GM19239 (cell line): ENCODE measurements at places on chromosomes 1 and 21.

GRCh38 chr1:59139396-59139795 lies 157.5 kb upstream of the FGGY start:
- no peak for DNase-seq

DNA sequence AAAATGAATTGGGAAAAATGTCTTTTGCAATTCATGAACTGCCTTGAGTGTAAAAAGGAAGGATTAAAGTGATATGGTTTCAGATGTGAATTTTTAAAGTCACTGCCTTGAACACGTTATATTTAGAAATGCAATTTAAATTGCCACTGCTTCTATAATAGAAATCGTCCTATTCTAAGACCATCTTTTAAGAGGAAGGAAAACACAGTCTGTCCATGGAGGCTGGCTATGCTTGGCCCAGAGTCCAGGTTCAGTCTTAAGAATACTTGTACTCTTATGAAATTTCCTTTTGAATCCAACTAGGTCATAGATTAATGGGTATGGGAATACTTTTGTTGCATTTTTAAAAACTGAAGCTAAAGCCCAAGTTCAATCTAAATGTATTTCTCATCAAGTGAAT lies 86.0 kb downstream of the PCNX2 start:
- DNase-seq = no peak

- no peak for DNase-seq
These were observed 269.5 kb upstream of the NCAM2 start for GRCh38 chr21:20728691-20729090.

- DNase-seq = no peak
These were observed 3.9 kb upstream of the KCNA2 start for GRCh38 chr1:110610084-110610483.

GRCh38 chr1:205319081-205320018 lies 2.2 kb downstream of the NUAK2 start:
- DNase-seq = no peak

DNA sequence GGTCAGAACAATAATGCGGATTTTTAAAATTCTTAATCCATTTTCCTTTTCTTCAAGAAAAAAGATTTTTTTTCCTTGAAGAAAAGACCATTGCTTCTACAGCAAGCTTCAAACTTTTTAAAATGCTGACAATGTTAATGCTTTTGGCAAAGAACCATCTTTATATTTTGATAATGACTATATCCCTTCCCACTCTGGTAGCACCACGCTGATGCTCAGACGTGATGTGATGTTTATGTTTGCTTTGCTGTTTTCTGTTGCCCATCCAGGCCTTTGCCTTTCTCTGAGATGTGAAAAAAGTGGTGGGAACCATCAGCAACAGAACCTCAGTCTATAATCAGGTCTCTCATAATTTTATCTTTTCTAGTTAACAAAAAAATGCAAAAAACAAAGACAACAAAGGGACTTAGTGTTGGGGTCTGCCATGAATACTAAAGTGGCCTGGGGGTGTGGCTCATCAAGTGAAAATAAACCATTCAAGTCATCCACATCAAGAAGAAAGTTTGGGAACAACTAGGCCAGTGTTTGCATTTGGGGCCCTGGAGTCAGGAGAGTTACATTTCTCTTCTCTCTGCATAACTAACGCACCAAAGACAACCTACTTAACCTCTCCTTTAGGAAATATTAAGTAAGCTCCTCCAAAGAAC lies 244.6 kb upstream of the DMRTA2 start:
- DNase-seq = no peak

DNA sequence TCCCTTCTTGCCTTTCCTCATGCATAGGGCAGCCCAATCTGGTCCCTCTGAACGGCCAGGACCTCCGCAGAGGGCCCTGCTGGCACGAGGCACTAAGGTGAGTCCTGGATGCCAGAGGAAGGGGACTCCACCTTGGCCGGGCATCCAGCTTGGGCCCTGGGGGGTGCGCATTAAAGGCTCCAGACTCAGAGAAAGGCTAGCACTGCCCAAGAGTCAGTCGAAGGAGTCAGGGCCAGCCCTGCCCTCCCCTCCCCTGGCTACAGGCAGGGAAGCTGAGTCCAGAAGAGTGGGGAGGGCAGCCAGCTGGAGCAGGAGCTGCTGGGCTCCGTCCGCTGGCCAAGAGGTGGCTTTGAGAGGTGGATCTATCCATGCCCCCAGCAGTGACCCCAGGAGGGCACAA lies 2.8 kb upstream of the EFNA4 start:
- no peak for DNase-seq

- no peak for DNase-seq
These were observed 633.1 kb downstream of the AJAP1 start for GRCh38 chr1:5287178-5288150.

DNA sequence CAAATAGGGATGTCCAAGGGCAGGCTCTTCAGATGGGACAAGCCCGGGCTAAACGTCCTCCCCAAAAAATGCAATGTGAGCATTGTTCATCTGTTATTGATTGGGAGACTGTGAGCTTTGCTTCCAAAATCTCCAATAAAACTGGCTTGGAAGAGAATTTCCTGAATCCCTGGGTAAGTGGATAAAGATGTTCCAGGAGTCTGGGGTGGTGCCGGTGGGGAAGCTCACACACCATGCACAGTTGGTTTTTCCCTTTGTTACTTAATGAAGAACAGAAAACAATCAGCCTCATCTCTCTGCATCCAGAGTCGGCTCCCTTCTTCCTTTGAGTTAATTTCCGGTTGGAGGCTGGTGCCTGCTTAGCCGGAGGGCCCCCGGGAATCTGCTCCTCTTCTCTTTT lies 72.1 kb upstream of the ZBTB40 start:
- no peak for DNase-seq

GRCh38 chr21:31176080-31176551 lies 137.8 kb upstream of the KRTAP19-8 start:
- DNase-seq = no peak

DNA sequence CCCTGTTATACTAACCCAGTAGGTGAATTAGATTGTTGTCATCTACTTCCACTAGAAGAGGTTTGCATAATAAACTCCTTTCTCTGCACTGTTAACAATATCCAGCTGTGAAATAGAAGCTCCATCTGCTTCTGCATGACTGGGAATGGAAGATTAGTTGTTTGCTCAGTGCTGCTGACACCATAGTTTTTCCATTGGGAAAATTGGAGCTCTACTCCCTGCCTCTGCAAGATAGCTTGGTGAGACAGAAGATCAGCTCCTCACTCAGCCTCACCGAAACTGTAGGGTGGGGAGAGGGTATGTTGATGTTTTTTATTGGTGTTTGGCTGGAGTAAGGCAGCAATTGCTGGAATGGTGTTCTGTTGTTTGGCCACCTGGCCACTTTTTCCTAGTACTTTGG lies 331.6 kb upstream of the ADAMTS5 start:
- no peak for DNase-seq

- DNase-seq = no peak
These were observed 154.2 kb downstream of the CNIH3 start for GRCh38 chr1:224770336-224770693.

- no peak for DNase-seq
These were observed 121.1 kb downstream of the FOXD2 start for GRCh38 chr1:47558601-47559593.

- DNase-seq = no peak
These were observed 23.2 kb upstream of the CNIH3 start for GRCh38 chr1:224592636-224593582.

DNA sequence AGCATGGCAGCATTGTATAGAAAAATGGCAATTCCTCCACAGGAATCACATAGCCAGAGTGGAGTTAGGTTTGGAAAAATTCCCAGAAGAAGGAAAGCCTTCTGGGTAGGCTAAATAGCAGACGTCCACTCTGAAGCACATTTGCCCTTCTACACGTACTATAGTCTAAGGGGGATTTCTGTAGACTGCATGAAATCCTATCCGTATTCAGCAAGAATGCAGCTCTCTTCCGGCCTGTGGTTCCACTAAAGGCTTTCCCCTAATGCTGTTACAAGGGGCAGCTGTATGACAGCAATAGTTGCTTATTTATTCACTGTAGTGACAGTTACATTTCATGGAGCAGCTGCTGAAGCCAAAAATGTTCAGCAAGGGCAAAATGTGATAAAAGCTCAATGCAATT lies 263.6 kb downstream of the RWDD3 start:
- no peak for DNase-seq

DNA sequence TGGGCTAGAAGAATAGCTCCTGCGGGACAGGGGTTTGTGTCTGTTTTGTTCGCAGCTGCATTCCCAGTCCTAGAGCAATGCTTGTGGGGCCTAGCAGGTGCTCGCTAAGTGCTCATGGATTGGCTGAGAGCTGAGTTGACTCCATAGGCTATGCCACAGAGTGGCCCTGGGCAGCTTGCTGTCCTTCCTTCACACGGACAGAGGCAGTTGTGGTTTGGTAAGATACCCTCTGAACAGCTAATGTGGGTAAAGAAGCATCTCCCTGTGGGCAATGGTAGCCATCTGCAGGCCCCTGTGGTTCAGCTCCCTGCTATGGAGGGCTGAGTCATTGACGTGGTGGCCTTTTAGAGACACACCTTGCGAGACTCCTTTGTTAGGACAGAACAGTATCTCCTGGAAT lies 23.5 kb upstream of the LBR start:
- no peak for DNase-seq

DNA sequence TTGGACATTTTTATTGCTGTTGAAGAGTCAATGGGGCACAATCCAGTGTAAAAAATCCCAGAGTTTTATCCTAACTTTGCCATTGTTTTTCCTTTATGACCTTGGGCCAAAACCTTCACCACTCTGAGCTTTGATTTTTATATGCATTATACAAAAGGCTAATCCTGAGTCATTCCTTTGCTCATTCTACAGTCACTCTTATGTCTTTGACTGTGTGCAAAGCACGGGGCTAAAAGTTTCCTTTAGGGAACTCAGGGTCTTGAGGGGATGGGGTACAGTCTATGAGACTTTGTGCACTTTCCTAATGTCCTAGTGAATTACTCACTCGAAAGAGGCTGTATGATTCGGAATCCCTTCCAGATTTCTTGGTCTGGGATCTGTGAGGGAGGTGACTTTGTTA lies 543.2 kb upstream of the CAMK1G start:
- DNase-seq = no peak

DNA sequence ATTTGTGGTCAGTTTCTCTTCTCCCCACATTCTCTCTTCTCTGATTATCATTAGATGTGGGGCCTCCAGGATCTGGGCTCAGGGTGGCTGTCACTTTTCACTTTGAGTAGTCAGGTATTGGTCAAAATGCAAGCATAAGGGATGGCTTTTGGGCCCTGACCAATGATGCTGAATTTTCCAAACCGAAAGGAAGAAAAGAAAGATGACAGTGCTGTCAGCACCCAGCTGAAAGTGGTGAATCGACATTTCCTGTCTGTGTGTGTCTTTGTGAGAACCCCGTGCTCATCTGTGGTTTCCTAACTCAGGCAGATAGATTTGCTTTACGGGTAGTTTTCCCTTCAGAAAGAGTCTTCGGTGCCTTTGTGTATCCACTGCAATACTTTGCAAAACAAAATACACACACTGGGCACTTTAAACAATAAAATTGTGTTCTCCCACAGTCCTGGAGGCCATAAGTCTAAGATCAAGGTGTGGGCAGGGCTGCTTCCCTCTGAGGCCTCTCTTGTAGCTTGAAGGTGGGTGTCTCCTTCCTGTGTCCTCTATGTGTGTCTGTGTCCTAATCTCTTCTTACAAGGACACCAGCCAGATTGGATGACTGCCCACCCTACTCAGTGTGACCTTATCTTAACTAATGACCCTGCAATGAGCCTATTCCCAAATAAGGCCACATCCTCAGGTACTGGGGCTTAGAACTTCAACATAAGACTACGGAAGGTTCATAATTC lies 274.8 kb upstream of the AJAP1 start:
- DNase-seq = no peak

DNA sequence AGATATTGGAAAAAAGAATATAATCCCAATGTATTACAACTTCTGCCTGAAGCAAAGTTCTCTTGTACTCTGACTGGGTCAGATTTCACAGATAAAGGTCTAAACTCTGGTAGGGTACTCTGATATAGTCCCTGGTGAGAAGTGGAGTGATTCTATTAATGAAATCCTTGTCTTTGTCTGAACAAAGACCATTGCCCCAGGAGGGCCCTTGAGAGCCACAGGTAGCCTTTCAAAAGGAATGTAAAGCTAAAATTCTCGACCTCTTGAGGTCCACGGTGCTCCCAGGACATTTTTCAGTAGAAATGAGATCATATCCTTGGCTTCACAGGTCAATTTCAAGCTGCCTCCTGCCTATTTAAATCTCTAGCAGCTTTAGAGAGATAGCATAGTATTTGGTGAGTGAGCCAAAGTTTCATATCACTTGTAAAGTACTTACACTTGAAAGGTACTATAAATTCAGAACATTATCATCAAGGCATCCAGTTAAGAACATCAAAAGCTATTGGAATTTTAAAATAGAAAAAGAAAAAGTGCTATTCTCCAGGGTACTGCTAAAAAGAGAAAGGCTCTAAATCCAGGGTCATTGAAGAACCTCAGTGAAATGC lies 10.1 kb downstream of the TNNI3K start:
- no peak for DNase-seq

GRCh38 chr1:175679981-175680652 lies 63.3 kb downstream of the TNR start:
- no peak for DNase-seq

GRCh38 chr1:198967566-198967965 lies 328.7 kb downstream of the PTPRC start:
- no peak for DNase-seq

- no peak for DNase-seq
These were observed 15.2 kb upstream of the PDIK1L start for GRCh38 chr1:26096471-26096870.

- DNase-seq = peak; percentile 90
These were observed 59.3 kb downstream of the H3-3A start for GRCh38 chr1:226121587-226122400.

- DNase-seq = no peak
These were observed 5.6 kb upstream of the AKR1A1 start for GRCh38 chr1:45545019-45545493.

GRCh38 chr1:181296180-181296579 lies 187.1 kb upstream of the CACNA1E start:
- no peak for DNase-seq

GRCh38 chr1:203088441-203088840 lies 2.6 kb upstream of the MYOG start:
- DNase-seq = no peak

DNA sequence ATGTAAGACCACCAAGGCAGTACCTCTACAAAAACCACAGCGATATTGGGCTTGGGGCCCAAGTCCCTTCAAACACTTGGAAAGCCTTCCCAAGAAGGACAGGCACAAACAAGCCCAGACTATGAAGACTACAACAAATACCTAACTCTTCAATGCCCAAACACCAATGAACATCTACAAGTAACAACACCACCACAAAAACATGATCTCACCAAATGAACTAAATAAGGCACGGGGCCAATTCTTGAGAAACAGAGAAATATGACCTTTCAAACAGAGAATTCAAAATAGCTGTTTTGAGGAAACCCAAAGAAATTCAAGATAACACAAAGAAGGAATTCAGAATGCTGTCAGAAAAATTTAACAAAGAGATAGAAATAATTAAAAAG lies 86.8 kb downstream of the COL24A1 start:
- DNase-seq = no peak

GRCh38 chr1:32274646-32275340 lies 17.1 kb upstream of the HDAC1 start:
- DNase-seq = no peak

DNA sequence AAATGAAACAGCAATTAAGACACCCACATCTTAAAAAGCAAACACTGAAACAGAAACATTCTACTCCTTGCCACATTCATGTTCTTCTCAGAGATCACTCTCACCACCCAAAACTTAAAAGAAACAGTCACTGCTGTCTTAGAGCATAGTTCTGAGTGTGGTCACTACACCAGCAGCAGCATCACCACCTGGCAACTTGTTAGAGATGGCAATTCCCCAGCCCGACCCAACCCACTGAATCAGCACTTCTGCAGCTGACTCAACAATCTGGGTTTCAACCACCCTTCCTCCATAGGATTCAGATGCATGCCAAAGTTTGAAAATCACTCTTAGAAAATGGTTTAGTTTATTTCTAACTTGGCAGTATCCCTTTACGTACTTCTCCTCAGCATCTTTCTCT lies 126.1 kb downstream of the CDC42BPA start:
- peak; percentile 6 for DNase-seq
